ENCODE measurements at places on chromosomes 11 and 22.
A peak's percentile ranks its signal among the peaks of the same experiment; 100 is the strongest.

DNA sequence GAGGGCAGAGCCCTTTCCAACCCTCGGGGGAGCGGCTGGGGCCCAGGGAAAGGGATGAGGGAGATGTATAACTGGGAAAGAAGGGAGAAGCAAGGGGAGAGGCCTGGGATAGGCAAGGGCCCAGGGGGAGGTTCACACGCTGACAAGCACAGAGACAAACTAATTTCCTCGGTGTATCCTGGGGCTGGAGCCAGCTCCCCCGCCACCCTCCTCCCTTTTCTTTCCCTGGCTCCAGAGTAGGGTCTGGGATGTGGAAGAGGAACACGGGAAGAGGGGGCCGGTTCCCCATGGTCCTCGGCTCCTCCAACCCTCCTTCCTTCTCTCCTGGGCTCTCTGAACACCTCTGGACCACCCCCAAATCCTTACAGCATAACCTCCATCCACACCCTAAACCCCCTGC is 6.9 kb downstream of the CLCF1 start:
- DNase-seq, result no peak

DNA sequence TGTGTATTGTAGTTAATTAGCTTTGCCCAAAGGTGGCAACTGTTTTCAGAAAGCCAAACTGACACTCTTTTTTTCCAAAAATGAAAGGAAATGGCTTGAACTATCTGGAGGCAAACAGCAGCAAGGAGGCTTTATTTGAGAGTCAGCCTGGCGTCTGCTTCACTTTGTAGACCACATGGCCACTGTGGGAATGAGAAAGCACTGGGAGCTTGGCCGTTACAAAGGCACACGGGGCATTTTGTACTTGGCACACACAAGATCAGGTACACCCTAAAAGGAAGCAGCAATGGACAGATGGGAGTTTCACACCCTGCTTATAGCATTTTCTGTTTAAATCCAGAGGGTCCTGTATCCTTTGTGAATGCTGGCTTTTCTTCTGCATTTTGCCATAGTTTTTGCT is 126.3 kb downstream of the MPPED2 start:
- no peak for DNase-seq

GRCh38 chr22:41146573-41146972 is 54.2 kb downstream of the EP300 start:
- no peak for DNase-seq

DNA sequence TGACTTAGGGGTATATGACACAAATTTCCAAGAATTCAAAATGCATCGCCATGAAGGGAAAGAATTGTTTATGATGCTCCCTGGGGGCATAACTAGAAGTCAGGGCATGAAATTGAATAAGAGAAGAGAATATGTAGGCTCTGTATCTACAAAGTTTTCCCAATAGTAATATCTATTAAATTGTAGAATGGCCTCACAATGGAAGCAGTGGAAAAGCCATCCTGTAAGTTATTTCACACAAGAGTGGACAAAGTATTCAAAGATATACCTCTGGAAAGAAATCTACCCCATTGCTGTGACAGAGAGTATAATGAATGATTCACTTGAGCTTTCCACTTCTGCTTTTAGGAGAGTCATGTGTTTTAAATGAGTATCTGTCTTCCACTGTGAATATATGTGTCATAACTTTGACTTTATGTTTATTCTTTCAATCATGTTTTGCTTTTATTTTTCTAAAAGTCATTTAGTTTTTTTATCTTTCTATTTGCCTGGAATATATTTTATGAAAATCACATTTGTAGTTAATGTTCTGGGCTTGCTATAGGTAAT is 65.7 kb upstream of the DDI1 start:
- no peak for DNase-seq

GRCh38 chr11:33742249-33742851 is 6.1 kb upstream of the CD59 start:
- DNase-seq, result no peak

- DNase-seq, result no peak
Measured at GRCh38 chr11:117470576-117470975, 142.9 kb downstream of the CEP164 start.

- DNase-seq, result no peak
Measured at GRCh38 chr11:60498399-60498798, 5.8 kb downstream of the MS4A12 start.

DNA sequence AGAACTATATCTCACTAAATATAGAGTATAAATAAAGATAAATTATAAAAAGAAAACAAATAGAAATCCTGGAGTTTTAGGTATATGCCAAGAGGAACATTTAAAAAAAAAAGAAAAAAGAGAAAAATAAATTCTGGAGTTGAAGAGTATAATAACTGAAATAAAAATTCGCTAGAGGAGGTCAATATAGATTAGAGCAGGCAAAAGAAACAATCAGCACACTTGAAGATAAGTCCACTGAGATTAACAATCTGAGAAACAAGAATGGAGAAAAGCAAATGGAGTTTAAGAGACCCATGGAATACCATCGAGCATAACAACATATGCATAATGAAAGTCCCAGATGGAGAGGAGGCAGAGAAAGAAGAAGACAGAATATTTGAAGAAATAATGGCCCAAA is 14.3 kb upstream of the BEST1 start:
- DNase-seq, result no peak

- DNase-seq, result no peak
Measured at GRCh38 chr11:72609476-72609875, 64.7 kb downstream of the PDE2A start.

DNA sequence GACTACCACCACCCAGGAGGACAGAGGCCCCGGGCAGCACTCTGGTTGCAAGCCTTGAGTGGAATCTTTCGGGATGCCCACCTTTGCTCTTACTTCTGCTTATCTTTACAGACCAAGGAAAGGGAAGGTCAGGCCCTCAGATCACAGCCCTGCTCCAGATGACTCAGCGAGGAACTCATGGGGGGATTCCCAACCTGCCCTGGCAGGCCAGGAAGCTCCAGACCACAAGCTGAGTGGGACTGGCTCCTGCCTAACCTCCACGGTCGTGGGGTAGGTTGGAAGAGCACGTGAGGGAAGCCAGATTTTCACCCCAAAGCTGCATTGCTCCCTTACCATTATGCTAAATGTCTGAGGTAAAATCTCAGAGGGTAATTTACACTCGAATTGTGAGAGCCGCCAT is 11.8 kb downstream of the TBC1D10A start:
- DNase-seq, result no peak

GRCh38 chr22:32411829-32412592 is at the start of gene RTCB:
Gene RTCB, minus strand, starts transcription at chr22:32412247. Its CDS starts 91 bp downstream, at chr22:32412156.
- peak; percentile 97 for DNase-seq

DNA sequence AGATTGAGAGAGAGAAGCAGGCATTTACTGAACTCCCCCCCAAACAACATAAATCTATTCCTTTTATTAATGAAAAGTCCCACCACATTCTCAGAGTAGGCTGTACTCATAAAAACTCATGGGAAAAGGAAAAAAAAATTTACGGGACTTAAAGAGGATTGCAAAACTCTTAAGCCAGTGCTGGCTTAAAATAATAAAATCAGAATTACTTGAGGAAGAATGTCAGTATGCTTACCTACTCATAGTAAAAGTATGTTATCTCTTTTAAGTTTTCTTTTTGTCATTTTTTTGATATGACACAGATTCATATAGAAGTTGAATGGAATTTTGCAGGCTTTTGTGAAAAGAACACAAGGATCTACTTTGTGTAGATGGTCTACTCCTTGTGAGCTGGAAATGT is 126.3 kb downstream of the LUZP2 start:
- DNase-seq, result no peak

GRCh38 chr11:13769188-13769587 is 100.7 kb downstream of the FAR1 start:
- no peak for DNase-seq

GRCh38 chr11:60429272-60429671 is at the start of gene MS4A5:
Gene MS4A5, plus strand, starts transcription at chr11:60429572. Its CDS starts 103 bp downstream, at chr11:60429675.
- no peak for DNase-seq
